Daoy (cell line): ENCODE measurements at places on chromosomes 7 and 10. TPM values are rescaled to one million over a fixed set of nuclear protein-coding genes. Genes with fewer than 3 reads are reported as not detected.

DNA sequence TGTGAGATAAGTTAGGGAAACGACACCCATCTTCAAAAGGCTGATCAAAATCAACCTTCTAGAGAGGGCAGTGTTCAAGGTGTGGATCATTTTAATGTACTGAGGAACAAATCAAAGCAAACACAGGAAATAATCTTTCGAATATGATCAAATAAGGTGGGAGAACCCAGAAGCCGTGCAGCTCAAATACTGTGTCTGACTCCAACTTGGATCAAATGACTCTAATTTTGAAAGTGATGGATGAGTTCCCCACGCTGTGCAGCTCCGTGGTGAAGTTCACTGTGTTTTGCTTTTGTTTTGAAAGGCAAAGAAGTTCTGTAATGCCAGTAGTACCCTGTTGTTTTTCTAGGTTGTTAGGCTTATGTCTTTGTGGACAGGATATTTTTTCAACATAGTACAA is 250.9 kb downstream of the SFMBT2 start:
- no peak for DNase-seq

GRCh38 chr10:31171402-31172083 is 139.9 kb upstream of the ZNF438 start:
- no peak for DNase-seq

- DNase-seq: no peak
Measured at GRCh38 chr7:107543338-107543993, 20.3 kb downstream of the COG5 start.

The ZPBP gene
- not detected in 2 replicates for total RNA-seq

The SORCS3 gene
- not detected in 2 replicates for total RNA-seq

GRCh38 chr7:5423306-5423975 is at the start of gene TNRC18:
Gene TNRC18, minus strand, starts transcription at chr7:5423834. Its CDS starts 2,588 bp downstream, at chr7:5421246.
- DNase-seq: peak; percentile 67

DNA sequence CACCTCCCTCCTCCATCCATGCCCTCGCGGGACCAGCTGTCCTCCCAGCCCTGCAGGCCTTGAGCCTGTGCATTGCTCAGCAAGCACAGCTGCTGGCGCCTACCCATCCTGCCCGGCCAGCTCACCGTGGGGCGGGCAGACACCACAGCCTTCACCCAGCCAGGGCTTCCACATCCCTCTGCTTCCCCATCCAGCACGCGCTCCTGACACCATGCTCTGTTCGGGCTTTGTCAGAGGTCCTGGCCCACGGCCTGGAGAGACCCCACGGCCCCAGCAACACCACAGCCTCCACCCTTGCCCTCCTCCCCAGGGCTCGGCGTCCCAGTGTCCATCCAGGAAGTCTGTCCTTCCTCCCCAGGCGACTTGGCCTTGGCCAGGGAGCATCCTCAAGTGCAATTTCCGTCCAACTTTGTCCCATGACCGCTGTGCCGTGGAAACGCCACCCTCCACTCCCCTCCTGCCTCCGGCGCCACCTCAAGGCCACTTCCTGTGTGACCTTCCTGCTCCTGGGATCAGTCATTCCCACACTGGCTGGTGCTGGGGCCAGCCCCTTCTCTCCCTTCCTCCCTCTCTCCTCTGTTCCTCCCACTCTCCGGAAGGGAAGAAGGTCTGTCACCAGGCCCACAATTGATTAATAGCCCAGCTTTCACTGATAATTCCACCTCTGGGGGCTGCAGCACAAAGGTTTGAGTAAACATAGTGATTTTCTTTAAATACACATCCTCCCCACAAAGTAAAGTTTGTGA is 71.5 kb upstream of the SMNDC1 start:
- DNase-seq: no peak

DNA sequence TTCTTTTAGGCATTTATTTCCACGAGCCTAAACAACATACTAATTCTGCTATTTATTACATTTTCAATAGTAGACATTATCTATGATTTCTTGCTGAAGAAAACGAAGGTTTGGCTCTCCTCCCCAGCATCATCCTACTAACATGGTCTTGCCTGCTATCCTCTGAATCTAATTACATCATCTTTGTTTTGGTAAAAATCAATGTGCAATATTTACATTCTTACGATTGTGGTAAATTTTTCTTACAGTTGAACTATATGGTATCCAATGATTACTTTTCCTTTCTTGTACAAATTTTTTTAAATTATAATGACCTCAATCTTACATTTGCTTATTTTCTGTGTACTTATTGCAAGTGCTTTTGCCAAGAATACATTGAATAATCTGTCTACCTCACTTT is 7.0 kb upstream of the CALD1 start:
- no peak for DNase-seq

DNA sequence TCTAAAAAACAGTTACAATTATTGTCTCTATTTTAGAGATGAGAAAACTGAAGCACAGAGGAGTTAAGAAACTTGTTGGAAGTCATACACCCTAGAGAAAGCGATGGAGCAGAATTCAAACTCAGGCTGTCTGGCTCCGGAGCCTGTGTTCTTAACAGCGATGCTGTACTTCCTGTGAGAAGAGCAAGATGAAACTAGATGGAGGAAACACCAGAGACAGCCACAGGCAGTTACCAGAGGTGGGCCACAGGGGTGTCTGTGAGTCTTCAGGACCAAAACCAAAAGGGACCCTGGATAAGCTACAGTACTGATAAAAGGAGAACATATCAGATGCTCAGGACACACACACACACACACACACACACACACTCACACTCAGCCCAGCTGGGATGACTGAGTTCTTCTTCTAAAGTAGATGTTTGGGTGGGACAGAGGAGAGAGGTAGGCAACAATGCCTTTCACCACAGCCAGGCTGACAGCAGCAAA is 289.2 kb downstream of the FZD1 start:
- no peak for DNase-seq

- DNase-seq: no peak
Measured at GRCh38 chr10:71232089-71232998, 20.0 kb downstream of the UNC5B start.

DNA sequence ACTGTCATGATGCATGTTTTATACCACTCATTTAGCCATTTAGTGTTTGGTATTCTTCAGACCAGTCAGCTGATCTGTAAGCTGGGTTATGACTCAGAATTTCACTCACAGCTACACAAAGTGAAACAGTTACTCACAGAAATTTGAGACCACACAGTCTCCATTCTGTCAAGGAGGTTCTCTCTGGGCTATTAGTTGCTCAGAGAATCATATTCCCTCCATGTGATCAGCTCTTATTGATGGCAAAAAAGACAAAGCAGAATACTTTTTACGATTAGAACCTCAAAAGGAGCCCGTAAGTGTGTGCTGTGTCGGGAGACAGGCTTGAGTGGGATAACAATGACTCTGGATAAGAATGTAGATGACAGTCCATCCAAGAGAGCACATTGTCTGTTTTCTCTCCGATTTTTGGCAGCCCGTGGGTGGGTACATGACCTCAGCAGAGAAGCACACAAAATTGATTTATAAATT is 277.6 kb upstream of the SORCS1 start:
- no peak for DNase-seq

DNA sequence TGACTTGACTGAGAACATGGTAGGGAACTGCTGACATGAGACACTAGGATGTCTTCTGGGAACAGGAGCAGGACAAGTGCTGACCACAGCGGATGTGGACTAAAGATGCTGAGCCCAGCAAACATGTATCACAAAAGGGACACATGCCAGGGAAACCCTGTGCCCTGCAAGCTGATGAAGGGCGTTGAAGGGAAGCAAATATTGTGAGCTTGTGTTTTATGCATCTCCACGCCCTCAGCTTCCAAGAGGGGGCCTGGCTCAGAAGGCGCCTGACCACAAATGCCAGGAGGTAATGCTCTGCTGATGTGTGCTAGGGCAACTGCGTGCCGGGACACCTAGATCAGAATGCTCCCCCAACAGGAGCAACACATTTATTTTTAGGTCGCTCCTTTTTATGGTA is 207.3 kb downstream of the CXCL12 start:
- DNase-seq: no peak

The PRKCQ gene
- 7.1 and 8.1 TPM in 2 replicates for total RNA-seq
